ENCODE measurements at places on chromosomes 7 and 10.

DNA sequence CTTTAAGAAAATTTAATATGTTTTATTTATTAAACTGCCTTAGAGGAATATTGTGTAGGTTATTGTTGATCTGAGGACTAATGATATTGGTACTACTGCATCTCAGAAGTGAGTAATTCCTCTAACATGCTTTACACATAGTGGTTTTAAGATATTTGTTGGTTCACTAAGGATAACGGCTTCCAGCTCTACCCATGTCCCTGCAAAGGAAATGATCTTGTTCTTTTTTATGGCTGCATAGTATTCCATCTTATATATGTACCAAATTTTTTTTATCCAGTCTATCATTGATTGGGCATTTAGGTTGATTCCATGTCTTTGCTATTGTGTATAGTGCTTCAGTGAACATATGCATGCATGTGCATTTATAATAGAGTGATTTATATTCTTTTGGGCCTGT, 20.1 kb downstream of the NXPH1 start:
- no peak for DNase-seq

- no peak for DNase-seq
Measured at GRCh38 chr7:37920849-37921805, 687 bp downstream of the EPDR1 start.

GRCh38 chr10:1465993-1466764, 271.1 kb downstream of the ADARB2 start:
- no peak for DNase-seq

- peak; percentile 73 for DNase-seq
Measured at GRCh38 chr10:117175901-117176534, 21.3 kb upstream of the KCNK18 start.

DNA sequence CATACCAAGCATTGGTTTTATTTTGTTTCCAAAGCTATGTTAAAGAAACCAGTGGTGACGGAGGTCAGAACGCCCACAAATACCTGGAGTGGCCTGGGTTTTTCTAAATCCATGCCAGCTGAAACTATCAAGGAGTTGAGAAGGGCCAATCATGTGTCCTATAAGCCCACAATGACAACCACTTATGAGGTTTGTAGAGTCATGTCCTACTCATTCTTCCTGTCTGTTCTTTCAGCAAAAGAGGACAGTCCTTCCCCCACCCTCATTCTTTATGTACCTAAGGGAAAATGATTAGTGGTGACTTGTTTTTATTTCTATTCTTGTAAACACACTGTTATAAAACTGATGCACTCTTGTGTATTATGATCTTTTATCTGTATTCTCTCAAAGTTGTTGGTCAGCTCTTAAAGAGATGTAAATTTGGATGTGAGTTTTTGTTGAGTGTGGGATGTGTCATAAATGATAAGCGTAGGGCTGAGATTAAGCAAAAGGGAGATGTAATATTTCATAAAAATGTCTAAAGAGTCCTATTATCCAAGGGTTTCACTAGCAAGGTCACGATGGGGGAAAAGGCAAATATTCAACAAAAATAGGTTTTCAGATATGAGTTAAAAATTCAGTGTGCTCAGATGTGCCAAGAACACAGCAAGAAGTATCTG, 294.4 kb downstream of the BICC1 start:
- no peak for DNase-seq

DNA sequence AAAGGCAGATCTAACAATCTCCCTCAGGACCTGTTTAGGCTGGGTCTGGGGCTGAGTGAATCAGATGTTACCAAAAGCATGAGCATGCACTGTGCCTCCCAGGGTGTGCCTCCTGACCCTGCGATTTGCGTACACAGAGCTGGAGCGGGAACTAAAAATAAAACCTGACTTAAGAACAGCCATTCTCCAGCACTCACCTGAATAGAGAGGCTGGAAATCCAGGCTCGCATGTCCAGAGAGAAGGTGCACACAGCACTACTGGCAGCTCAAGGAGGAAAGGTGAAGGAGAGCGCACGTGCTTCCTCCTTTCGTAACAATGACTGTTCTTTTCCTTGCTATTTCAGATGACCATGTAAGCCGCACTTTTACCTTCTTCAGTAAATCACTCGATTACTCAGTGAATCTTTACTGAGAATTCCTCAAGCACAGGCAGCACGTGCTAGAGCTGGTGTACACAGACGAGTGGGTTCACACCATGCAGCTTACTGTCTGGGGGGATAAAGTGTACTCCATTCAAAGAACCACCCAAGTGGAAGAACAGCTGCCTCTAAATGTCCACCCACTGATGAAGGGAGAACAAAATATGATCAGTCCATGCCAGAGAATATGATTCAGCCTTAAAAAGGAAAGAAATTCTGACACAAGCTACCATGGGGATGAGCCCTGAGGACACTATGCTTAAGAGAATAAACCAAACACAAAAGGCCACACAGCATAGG, 45.6 kb downstream of the SFMBT2 start:
- no peak for DNase-seq

DNA sequence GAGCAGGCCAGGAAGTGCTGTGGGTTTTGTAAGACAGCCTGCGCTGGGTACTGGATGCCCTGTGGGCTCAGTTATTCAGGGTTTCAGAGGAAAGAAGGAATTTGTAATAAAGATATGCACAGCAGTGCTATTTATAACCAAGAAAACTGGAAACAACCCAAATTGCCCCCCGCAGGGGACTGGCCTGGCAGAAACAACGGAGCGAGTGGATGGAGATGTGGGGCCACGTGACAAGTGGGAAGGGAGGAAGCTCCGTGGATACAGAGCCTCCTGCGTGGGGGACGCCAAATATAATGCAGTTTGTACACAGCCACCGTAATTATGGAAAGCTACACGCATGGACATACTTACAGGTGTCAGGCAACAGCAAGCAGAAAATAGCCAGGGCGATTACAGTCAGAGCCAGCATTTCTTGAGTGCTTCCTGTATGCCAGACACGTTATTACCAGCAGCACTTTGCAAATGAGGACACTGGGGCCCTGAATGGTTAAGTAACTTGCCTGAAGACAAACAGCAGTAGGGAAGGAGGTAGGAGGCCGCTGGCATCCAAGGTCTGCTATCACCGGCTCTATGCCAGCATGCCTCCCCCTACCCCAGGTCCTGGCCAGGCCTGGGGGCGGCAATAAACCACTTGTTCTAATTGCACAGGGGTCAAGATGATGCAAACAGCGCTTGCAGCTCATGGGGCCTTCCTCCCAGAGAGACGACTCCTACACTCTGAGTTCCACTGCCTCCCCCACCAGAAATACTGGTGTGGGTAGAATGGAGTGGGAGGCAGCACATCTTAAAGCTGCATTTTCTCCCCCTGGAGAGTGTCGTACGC, 8.7 kb upstream of the CAMK2B start:
- DNase-seq: no peak

GRCh38 chr10:24618401-24618800, 105.3 kb downstream of the ARHGAP21 start:
- no peak for DNase-seq

DNA sequence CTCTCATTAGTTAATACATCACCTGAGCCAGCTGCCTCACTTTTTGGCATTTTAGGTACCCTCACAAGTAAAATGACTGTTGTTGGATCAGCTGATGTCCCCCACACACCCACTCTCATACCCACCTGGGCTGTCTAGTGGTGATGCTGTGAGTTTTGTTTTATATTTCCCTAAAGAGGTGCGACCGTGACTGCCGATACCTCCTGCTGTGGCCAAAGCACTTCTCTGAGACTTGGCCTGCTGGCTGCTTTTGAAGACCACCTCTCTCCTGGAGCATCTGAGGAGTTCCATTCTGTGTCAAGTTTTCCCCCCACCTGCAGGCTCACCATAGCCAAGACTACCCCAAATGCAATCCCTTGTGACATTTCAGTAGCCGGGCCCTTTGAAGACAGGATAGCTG, 6.4 kb upstream of the ACSL5 start:
- DNase-seq: no peak

DNA sequence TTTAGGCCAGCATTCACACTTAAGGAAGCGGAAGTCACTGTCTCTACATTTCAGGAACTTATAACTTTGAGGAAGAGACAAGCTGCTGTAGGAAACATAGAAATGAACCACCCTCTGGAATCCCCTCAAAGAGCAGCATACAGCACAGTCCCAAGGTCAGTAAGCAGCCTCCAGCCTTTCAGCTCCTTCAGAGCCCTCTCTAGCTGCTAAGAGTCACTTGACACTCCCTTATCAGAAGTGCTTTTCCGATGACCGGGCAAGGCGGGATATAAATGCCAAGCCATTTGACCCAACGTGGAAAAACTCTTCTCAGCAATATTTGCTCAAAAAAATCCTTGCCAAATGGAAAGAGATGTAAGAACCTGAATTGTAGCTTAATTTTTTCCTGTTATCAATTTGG, 1284.3 kb downstream of the XPNPEP1 start:
- DNase-seq: no peak

DNA sequence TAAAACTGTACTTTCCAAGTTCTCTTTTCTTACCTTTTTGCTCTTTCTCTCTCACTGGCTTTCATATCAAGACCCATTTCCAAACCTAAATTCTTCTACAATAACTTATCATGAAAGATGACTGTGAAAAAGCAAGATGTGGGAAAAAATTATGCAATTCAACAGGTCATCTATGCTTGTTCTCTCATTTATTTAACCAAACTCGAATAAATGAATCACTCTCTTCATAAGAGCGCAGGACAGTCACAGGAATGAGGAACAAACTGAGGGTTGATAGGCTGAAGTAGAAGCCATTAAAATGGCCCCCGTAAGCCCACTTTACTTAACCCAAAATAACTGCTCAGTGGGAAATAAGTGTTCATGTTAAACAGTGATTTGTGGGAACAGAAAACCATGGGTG, 1289.7 kb upstream of the SORCS1 start:
- no peak for DNase-seq

- no peak for DNase-seq
Measured at GRCh38 chr10:31526681-31527080, 207.7 kb downstream of the ZEB1 start.

GRCh38 chr10:110382695-110383094, 78.0 kb upstream of the SMNDC1 start:
- no peak for DNase-seq

DNA sequence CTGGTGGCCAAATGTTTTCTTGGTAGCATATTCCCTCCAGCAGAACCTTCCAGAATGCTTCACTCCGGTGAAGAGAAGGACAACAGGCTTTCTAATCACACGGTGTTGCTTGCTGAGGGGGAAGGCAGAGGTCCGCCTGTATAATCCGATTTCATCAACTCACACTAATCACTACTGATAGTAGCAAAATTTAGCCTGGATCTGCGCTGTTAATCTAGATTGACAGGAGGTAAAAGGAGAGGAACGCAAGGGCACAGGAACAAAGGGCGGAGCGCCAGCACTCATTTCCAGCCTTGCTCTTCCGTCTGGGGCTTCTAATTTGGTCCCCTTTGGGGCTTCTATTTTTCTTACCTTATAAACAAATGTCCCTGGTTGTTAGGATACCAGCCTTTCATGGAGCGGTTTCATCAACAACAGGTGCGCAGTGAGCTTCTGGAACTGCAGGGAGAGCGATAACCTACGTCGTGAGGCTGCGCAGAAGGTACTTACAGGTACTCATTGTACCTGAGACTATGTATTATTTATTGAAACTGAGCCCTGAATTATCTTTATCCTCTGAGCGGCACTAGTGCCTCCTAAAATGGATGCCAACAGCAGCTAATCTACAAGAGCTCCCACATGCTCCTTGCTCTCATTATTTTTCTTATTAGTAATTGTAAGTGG, 150.6 kb downstream of the CACNB2 start:
- no peak for DNase-seq

DNA sequence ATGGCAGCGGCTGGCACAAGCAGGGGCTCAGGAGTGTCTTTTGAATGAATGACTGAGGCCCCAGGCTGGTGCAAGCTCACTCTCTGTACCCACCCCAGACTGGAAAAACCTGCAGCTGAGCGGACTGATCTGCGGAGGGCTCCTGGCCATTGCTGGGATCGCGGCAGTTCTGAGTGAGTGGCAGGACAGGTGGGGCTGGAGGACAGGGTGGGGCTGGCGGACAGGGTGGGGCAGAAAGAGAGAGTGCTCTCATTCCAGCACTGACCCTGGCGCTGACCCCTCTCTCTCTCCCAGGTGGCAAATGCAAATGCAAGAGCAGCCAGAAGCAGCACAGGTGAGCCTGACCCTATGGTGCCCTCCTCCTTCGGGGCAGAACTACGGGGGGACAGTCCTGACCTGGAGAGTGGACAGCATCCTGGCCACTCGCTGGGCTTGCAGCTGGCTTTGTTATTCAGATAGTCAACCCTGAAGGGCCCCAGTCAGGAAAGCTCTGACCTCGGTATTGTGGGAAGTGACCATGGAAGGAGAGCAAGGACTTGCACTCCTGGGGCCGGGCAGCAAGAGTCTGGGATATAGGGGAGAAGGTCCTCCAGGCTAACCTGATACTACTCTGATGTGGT, 4.1 kb downstream of the FXYD4 start:
- DNase-seq: no peak

GRCh38 chr10:127849921-127850320, 42.8 kb downstream of the CLRN3 start:
- no peak for DNase-seq

DNA sequence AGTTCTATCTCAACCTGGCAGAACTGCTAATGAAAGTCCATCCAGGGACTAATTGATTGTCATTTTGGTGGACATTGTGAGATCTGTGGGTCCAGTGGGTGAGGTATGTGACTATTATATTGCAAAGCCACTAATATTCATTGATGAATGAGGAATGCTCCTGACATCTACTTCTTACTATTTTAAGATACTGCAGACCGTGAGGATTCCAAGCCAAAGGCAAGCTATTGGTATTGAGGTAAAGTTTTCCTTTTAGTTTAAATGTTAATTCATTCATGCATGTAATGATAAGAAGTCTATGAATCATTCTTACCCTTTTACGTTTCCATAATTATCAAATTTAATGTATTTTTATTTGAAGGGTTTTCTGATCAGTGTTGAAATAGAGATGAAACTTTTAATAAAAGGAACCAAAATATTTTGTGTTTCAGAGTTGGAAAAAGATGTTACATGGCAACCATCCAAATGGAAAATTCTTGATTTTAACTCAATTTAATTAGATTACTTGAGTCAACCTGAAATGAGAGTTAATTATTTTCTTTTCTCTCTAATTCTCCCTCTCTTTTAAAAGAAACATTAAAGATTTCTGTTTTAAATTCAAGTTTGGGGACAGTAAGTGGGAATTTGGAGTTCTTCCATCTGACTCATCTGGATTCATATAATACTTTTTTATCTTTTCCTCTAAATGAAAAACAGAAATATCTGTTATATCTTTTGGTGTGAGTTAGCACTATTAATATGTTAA, 39.6 kb downstream of the NUP205 start:
- no peak for DNase-seq

GRCh38 chr7:44914992-44915607, 29.8 kb upstream of the PURB start:
- peak; percentile 78 for DNase-seq

DNA sequence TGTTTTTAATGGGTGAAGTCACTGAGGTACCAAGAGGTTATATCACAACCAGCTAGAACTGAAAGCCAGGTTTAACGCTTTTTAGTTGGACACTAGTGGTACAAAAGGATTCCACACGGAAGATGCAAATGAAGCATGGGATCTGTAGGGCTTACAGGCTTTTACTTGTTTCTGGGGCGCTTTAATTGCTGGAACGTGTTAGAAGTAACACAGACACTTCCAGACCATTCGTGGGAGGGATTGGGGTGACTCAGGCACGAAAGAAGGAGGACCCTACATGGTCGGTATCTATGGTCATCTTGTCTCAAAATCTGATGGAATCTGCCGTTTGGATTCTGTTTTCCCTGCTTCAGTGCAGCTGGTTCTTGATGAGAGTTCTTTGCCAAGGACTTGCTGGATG, 1.0 kb downstream of the YKT6 start:
- DNase-seq: no peak

Data from natural killer cell treated with Interleukin-12 subunit alpha and Interleukin-12 subunit beta and Interleukin-15 and Interleukin-18, amount 100 ng/mL, for 72 hours (primary cell).